ENCODE measurements at places on chromosomes 16 and 17. TPM values are rescaled to one million over a fixed set of nuclear protein-coding genes. Genes with fewer than 3 reads are reported as not detected.

- peaks cover 5% of the 10 kb centered on the region for H3K4me1 ChIP-seq
- no peak overlapping the region for H3K27ac ChIP-seq
- H3K36me3 ChIP-seq = peaks cover 5% of the 10 kb centered on the region
- DNase-seq = no peak
- H3K27me3 ChIP-seq = no peaks in the 10 kb centered on the region
Measured at GRCh38 chr16:4431023-4431422, 5.4 kb downstream of the DNAJA3 start.

GRCh38 chr17:40060887-40061608 is 1.7 kb upstream of the THRA start:
- no peaks in the 10 kb centered on the region for H3K27me3 ChIP-seq
- H3K4me3 ChIP-seq = no peak overlapping the region
- no peaks in the 10 kb centered on the region for H3K36me3 ChIP-seq
- DNase-seq = no peak

- no peaks in the 10 kb centered on the region for H3K27me3 ChIP-seq
- H3K27ac ChIP-seq = no peak overlapping the region
- no peaks in the 10 kb centered on the region for H3K36me3 ChIP-seq
- no peak for DNase-seq
- no peaks in the 10 kb centered on the region for H3K4me1 ChIP-seq
Measured at GRCh38 chr17:80119839-80120238, 18.5 kb downstream of the GAA start.

GRCh38 chr17:74740173-74740572 is 3.1 kb downstream of the RAB37 start:
- no peaks in the 10 kb centered on the region for H3K36me3 ChIP-seq
- DNase-seq = no peak
- peaks cover 19% of the 10 kb centered on the region for H3K27me3 ChIP-seq
- no peak overlapping the region for H3K4me3 ChIP-seq
- no peak overlapping the region for H3K27ac ChIP-seq
- H3K4me1 ChIP-seq = no peaks in the 10 kb centered on the region

- peak overlapping the region; percentile 77 for H3K27ac ChIP-seq
- peak overlapping the region; percentile 93 for H3K4me3 ChIP-seq
- H3K4me1 ChIP-seq = peaks cover 6% of the 10 kb centered on the region
- DNase-seq = peak; percentile 20
Measured at GRCh38 chr16:46830417-46830901, 521 bp downstream of the C16orf87 start.

DNA sequence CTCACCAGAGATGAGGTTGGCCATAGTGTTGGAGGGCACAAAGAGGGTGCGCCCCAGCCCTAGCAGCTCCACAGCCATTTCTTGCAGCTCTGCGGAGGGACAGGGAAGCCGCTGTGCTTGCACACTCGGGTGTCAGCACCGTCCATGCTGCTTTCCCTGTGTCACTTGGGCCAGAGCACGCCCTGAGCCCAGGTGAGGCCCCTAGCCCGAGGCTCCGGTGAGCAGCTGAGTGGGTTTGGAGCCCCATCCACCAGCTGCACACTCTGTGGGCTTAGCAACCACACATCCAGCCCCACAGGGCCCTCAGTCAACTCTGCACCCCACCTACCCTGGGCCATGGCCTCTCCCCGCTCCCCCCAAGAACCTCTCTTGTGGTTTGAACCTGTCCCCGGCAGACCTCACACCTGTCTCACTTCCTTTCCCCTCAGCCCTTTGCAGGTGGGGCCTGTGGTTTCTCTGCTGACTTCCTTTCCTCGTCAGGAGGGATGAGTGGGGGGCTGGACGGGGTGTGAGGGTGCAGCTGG is 20.7 kb downstream of the TMEM235 start:
- H3K4me3 ChIP-seq = no peak overlapping the region
- H3K27me3 ChIP-seq = peaks cover 4% of the 10 kb centered on the region
- no peaks in the 10 kb centered on the region for H3K36me3 ChIP-seq
- peaks cover 4% of the 10 kb centered on the region for H3K4me1 ChIP-seq
- no peak overlapping the region for H3K27ac ChIP-seq
- no peak for DNase-seq

DNA sequence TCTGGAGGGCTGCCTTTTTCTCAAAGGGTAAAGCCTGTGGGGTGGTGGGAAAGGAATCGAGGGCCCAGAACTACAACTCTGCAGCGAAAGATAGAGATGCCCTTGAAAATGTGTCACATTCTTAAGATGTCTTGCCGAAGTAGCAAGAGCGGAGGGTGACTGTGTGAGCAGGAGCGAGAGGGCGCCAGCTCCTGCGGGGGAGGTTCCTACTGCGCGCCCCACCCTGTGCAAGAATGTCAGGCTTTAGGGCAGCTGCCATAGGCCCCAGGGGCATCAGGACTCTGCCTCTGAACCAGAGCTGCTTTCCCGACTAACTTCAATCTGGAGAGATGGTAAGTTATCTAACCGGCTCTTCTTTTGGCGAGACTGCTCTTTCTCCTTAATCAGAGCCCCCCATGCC is 11.8 kb upstream of the ITGAE start:
- H3K27ac ChIP-seq = no peak overlapping the region
- H3K4me1 ChIP-seq = no peaks in the 10 kb centered on the region
- no peaks in the 10 kb centered on the region for H3K27me3 ChIP-seq
- DNase-seq = no peak
- H3K36me3 ChIP-seq = peaks cover 15% of the 10 kb centered on the region

- DNase-seq = no peak
- H3K27ac ChIP-seq = peak overlapping the region; percentile 45
- H3K27me3 ChIP-seq = no peaks in the 10 kb centered on the region
- no peaks in the 10 kb centered on the region for H3K4me1 ChIP-seq
- peak overlapping the region; percentile 79 for H3K4me3 ChIP-seq
Measured at GRCh38 chr17:72590882-72591281, 470.1 kb downstream of the SOX9 start.

- no peak overlapping the region for H3K4me3 ChIP-seq
- no peaks in the 10 kb centered on the region for H3K36me3 ChIP-seq
- no peaks in the 10 kb centered on the region for H3K27me3 ChIP-seq
- peak; percentile 12 for DNase-seq
- no peak overlapping the region for H3K27ac ChIP-seq
- H3K4me1 ChIP-seq = no peaks in the 10 kb centered on the region
Measured at GRCh38 chr17:76793775-76794174, 55.9 kb downstream of the MFSD11 start.

DNA sequence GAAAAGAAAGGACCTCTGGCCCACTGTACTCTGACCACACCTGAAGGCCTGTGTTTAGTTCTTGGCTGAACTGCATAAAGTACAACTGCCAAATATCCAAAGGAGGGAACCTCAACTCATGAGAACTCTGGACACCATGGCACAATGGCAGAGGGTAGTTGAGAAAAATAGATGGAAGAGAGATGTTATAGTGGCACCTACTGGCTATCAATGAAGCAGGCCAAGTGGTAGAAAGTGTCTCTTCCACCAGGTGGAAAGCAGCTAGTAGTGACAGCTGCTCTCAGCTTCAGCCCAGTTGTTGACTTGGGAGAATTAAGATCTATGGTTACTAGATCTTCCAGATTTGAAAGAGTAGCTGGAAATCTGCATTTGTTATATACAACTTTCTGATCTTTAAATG is 3.2 kb downstream of the MED31 start:
- H3K4me3 ChIP-seq = no peak overlapping the region
- no peaks in the 10 kb centered on the region for H3K27me3 ChIP-seq
- no peak overlapping the region for H3K27ac ChIP-seq
- H3K4me1 ChIP-seq = peaks cover 4% of the 10 kb centered on the region

- no peak overlapping the region for H3K27ac ChIP-seq
- H3K36me3 ChIP-seq = peaks cover 14% of the 10 kb centered on the region
- no peaks in the 10 kb centered on the region for H3K4me1 ChIP-seq
- no peak overlapping the region for H3K4me3 ChIP-seq
- H3K27me3 ChIP-seq = no peaks in the 10 kb centered on the region
- DNase-seq = no peak
Measured at GRCh38 chr16:29794231-29794710, 3.7 kb downstream of the KIF22 start.

GRCh38 chr17:48357779-48358602 is 72.0 kb downstream of the SKAP1 start:
- H3K4me3 ChIP-seq = no peak overlapping the region
- no peaks in the 10 kb centered on the region for H3K36me3 ChIP-seq
- H3K27ac ChIP-seq = no peak overlapping the region
- DNase-seq = no peak

DNA sequence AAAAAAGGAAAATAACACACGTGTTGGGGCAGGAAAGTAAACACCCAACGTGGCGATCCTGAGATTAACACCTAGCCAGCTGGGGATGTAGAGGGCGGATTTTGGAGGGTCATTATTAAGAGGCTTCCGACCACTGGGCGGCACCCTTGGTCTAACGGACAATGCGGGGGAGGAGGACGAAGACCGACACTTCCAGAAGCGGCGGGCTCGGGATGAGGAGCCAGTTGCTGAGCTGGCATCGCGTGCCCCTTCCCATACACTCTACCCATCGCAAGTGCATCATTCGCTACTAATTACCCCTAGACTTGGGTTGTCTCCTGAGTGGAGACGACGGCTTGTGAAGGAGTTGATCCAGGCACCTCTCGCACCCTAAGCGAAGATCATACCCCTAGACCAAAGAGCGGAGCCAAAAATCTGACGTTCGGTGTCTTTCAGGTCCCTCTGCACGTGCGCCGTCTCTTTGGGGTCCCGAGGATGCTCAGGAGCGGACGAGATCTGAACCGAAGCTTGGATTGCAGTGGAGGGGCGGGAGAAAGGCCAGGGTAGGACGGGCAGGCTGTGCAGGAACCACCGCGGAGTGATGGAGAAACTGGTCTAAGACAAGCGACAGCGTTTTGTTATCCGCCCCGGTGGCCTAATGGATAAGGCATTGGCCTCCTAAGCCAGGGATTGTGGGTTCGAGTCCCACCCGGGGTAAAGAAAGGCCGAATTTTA is 17.6 kb downstream of the ZNF213 start:
- H3K36me3 ChIP-seq = no peaks in the 10 kb centered on the region
- H3K4me1 ChIP-seq = peaks cover 2% of the 10 kb centered on the region
- H3K4me3 ChIP-seq = peak overlapping the region; percentile 70
- H3K27me3 ChIP-seq = no peaks in the 10 kb centered on the region
- H3K27ac ChIP-seq = peak overlapping the region; percentile 44
- peak; percentile 92 for DNase-seq

DNA sequence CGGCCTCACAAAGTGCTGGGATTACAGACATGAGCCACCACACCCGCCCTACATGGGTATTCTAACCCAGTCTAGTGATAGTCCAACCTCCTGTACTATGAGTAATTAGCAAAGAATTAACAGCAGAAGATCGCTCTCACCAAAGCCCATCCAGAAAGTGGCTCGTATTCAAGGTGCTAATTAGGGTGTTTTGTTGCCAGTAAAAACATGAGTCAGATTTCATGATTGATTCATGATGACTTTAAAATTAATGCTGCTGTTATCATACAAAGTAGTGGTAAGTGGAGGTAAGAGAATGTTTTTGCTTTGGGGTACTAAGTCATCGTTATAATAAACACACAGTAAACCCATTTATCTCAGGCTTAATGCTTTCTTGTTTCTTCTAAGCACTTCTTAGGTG is 428.8 kb downstream of the WWOX start:
- no peak overlapping the region for H3K4me3 ChIP-seq
- no peak for DNase-seq
- no peaks in the 10 kb centered on the region for H3K36me3 ChIP-seq

DNA sequence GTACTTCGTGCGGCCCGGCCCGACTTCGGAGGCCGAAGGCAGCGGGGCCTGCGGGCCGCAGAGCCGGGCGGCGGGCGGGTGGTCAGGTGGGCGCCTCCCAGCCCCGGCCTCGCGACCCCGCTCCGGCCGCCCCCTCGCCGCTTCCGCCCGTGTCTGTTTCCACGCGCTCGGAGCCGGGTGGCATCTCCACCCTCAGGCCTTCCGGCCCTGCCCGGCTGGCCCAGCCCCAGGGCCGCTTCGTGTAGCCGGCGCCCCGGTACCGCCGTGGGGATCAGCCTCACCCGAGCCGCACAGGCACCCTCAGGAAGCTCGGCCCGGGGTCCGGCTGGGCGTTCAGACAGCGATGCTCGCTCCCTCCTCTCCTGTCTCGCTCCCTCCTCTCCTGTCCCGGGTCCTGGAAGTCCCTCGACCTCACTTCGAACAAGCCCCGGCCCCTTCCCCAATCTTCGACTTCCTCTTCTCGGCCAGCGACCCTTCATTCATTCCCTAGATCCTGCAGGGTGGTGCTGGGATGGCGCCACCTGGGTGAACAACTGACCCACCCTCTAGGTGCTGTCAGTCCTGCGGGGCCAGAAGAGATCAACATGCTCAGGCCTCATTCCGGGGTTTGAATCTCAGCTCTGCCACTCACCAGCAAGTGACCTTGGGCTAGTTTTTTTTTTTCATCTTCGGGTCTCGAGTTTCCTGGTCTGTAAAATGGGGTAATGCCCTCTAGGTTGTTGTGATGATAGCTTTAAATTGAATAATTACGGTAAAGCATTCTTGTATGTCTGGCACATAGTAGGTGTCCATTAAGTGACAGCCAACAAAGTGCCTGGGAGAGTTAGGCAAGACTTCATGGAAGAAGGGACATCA is 610 bp downstream of the VPS4A start:
- H3K4me1 ChIP-seq = no peaks in the 10 kb centered on the region
- H3K27me3 ChIP-seq = no peaks in the 10 kb centered on the region

GRCh38 chr17:78808163-78808562 is 26.1 kb upstream of the CYTH1 start:
- no peak for DNase-seq
- peaks cover 30% of the 10 kb centered on the region for H3K36me3 ChIP-seq
- H3K4me3 ChIP-seq = no peak overlapping the region
- no peak overlapping the region for H3K27ac ChIP-seq
- no peaks in the 10 kb centered on the region for H3K4me1 ChIP-seq

DNA sequence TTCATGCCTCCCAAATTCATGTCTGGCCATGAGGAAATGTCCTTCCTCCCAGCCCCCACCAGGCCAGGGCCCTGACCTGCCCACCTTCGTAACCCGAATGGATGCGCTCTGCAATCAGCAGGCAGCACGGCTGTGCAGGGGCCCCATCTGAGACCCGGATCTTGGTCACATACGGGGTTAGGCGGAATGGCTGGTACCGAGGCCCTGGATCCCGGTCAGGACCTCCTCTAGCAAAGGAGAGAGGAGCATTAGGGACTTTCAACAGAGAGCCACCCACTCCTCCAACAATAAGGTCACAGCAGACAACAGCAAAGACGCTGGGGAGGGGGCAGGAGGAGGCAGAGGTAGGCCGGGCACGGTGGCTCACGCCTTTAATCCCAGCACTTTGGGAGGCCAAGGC is 3.6 kb downstream of the PER1 start:
- no peak overlapping the region for H3K4me3 ChIP-seq
- peaks cover 12% of the 10 kb centered on the region for H3K4me1 ChIP-seq
- no peak for DNase-seq
- H3K36me3 ChIP-seq = peaks cover 30% of the 10 kb centered on the region
- H3K27me3 ChIP-seq = no peaks in the 10 kb centered on the region

The TBC1D3I gene
- 0.51 TPM for total RNA-seq

The CDH13 gene
- 21.1 TPM for total RNA-seq

The CCL7 gene
- total RNA-seq = 0.33 TPM

The PYY gene
- total RNA-seq = not detected

The TPSG1 gene
- not detected for total RNA-seq

The CRYBA1 gene
- total RNA-seq = not detected

The ITGB3 gene
- 13.1 TPM for total RNA-seq

The NRN1L gene
- total RNA-seq = 0.17 TPM

The CEMP1 gene
- not detected for total RNA-seq

The CFAP119 gene
- total RNA-seq = 0.77 TPM

The CD300E gene
- total RNA-seq = not detected

The TMEM238L gene
- not detected for total RNA-seq

The C16orf46 gene
- total RNA-seq = not detected

The SLC6A2 gene
- not detected for total RNA-seq

The AP1G1 gene
- total RNA-seq = 45.7 TPM

The CETP gene
- total RNA-seq = not detected

The SHCBP1 gene
- 1.3 TPM for total RNA-seq

All from fibroblast of lung (primary cell).